Adrenal gland (tissue), 19 donors: ENCODE measurements at places on chromosomes 1 and 21. TPM values are rescaled to one million over a fixed set of nuclear protein-coding genes. Genes with fewer than 3 reads are reported as not detected.

DNA sequence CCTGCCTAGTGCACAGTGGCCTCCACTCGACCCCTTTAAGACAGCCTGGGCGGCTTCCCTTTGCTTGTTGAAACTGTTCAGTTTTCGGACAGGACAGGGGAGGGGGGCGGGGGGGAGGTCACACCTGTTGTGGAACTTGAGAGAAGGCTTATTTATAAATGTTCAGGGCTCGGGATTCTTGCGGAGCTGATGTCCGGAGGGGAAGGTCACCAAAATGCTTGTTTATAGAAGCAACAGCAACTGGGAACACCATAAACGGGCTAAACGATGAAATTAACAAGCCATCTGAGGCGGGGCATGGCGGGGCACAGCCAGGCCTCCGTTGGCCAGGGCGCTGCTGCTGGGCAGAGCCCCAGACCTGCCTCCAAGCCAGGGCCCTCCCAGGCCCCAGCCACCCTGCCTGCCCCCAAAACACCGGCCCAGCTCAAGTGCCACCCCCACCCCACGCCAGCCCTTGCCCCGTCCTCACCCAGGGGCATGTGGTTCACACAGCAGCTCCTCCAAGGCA is 59.8 kb upstream of the CASZ1 start:
- H3K36me3 ChIP-seq, result no peaks in the 10 kb centered on the region
- no peak overlapping the region for H3K4me3 ChIP-seq
- H3K27me3 ChIP-seq, result no peaks in the 10 kb centered on the region
- H3K4me1 ChIP-seq, result no peaks in the 10 kb centered on the region

DNA sequence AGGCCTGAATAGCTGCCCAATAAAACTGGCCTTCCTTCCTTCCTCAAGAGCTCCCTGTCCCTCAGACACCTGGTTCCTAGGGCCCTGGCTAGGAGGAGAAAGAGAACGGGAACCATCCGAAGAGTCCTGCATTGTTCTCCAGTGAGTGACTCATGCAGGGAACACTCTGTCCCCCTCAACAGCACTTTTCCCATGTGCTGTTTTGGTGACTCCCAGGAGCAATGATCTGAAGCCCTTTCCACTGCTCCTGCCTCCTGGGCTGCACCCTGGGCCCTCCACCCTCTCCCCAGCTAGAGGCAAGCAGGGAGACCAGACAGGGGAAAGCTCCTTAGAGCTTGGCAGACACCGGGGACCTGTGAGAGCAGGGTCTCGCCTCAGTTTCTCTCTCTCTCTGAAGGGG is 18.9 kb downstream of the TNNT2 start:
- H3K36me3 ChIP-seq, result no peaks in the 10 kb centered on the region
- no peaks in the 10 kb centered on the region for H3K4me1 ChIP-seq
- DNase-seq, result no peak
- no peak overlapping the region for H3K27ac ChIP-seq
- peaks cover 3% of the 10 kb centered on the region for H3K27me3 ChIP-seq

DNA sequence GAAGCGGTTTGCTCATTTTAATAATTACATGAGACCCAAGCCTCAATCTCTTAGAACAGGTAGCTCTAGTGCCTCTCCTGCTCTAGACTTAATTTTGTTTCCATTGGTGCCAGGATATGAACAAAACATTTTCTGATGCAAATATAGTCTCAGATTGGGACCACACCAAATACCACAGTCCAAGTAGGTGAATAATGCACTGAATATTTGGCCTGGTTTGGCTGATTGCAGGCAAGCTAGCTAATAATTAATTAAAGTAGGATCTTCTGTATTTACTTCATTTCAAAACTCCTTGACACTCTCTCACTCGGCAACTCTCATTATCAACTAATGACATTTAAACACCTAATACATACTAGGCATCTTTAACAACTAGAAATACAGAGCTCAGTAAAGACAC is 219.6 kb downstream of the LTN1 start:
- DNase-seq, result no peak
- H3K27ac ChIP-seq, result no peak overlapping the region
- no peaks in the 10 kb centered on the region for H3K36me3 ChIP-seq
- no peaks in the 10 kb centered on the region for H3K4me1 ChIP-seq

DNA sequence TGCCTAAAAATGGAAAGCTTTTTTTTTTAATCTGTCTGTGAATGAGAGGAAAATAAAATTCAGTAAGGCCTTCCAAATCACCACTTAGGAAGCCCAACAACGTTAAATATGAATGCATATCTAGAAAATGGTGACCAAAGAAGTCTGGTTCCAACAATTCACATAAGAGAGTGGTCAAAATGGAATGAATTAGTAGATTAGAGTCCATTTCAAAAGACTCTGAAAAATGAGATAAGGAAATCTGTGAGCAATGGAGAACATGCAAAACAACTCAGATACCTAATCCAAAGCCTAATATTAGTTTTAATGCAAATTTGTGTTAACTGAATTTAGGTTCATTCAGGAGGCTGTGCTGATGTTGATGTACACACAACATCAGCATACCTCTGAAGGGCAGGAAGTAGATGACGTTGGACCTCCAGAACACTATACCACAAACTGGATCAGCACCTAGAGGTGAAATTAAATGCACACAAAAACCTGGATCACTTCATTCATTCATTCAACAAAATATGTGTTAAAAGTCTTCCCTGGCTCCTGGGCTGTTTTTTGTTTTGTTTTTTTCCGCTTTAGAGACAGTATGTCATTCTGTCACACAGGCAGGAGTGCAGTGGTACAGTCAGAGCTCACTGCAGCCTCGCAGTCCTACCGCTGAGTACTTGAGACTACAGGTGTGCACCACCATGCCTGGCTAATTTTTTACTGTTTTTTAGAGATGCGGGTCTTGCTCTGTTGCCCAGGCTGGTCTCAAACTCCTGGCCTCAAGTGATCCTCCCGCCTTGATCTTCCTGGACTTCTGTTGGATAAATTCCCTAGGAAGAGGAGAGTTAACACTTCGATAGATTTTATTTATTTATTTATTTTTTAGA is 4.9 kb upstream of the BRWD1 start:
- H3K27me3 ChIP-seq, result no peaks in the 10 kb centered on the region
- H3K36me3 ChIP-seq, result no peaks in the 10 kb centered on the region
- H3K4me3 ChIP-seq, result no peak overlapping the region
- no peak for DNase-seq

DNA sequence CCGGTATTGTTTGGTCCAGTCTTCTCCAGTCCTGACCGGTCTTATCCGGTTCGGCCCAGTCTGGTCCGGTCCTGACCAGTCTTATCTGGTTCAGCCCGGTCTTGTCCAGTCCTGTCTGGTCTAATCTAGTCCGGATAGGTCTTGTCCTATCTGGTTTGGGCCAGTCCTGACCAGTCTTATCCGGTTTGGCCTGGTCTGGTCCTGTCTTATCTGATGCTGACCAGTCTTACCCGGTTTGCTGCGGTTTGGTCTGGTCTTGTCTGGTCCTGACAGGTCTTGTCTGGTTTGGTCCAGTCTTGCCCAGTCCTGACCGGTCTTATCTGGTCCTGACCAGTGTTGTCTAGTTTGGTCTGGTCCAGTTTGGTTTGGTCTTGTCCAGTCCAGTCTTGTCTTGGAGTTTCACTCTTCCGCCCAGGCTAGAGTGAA is 30.1 kb downstream of the DHX9 start:
- H3K27ac ChIP-seq, result no peak overlapping the region
- H3K27me3 ChIP-seq, result no peaks in the 10 kb centered on the region
- H3K4me1 ChIP-seq, result no peaks in the 10 kb centered on the region
- H3K4me3 ChIP-seq, result no peak overlapping the region
- H3K36me3 ChIP-seq, result peaks cover 99% of the 10 kb centered on the region

DNA sequence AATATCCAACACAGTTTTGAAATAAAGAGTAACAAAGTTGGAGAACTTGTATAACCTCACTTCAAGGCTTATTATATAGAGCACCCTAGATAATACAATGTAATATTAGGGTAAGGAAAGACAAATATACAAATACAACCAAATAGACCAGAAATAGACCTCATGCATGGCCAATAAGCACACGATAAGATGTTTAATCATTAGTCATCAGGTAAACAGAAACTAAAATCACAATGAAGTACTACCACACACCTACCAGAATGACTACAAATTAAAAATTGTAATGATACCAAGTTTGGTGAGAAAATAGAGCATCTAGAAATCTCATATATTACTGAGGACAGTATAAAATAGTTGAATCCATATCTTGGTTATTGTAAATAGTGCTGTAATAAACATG is 20.3 kb upstream of the CTTNBP2NL start:
- no peak overlapping the region for H3K4me3 ChIP-seq
- peaks cover 19% of the 10 kb centered on the region for H3K27me3 ChIP-seq
- no peaks in the 10 kb centered on the region for H3K4me1 ChIP-seq
- no peaks in the 10 kb centered on the region for H3K36me3 ChIP-seq
- H3K27ac ChIP-seq, result no peak overlapping the region
- DNase-seq, result no peak

DNA sequence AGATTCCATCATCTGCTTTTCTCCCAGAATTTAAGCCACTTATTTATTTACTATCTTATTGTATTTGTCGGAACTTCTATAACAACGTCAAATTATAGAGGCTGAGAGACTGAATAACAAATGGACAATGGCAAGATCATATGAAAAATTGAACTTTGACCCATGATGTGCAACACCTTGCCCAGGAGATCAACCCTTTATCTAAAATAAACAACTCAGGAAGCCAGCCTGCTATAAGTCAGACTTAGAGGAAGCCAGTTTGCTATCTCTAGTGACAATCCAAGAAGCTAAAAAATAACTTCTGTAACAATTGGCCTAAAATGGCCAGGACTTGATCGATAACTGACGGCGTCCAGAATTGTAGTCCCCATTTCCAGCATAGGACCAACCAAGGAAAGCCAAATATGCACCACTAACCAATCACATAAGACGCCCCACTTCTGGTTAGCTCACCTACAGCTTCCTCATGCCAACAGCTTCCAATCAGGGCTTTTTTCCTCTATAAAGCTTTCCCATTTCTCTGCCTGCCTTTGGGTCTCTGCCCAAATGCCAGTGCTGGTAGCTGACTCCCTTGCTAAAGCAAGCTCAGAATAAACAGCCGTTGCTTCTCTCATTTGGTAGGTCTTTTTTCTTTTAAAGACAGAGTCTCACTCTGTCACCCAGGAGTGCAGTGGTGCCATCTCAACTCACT is 28.5 kb downstream of the ANP32E start:
- H3K36me3 ChIP-seq, result no peaks in the 10 kb centered on the region
- no peak overlapping the region for H3K4me3 ChIP-seq
- no peak overlapping the region for H3K27ac ChIP-seq
- H3K27me3 ChIP-seq, result no peaks in the 10 kb centered on the region
- no peaks in the 10 kb centered on the region for H3K4me1 ChIP-seq
- DNase-seq, result no peak

DNA sequence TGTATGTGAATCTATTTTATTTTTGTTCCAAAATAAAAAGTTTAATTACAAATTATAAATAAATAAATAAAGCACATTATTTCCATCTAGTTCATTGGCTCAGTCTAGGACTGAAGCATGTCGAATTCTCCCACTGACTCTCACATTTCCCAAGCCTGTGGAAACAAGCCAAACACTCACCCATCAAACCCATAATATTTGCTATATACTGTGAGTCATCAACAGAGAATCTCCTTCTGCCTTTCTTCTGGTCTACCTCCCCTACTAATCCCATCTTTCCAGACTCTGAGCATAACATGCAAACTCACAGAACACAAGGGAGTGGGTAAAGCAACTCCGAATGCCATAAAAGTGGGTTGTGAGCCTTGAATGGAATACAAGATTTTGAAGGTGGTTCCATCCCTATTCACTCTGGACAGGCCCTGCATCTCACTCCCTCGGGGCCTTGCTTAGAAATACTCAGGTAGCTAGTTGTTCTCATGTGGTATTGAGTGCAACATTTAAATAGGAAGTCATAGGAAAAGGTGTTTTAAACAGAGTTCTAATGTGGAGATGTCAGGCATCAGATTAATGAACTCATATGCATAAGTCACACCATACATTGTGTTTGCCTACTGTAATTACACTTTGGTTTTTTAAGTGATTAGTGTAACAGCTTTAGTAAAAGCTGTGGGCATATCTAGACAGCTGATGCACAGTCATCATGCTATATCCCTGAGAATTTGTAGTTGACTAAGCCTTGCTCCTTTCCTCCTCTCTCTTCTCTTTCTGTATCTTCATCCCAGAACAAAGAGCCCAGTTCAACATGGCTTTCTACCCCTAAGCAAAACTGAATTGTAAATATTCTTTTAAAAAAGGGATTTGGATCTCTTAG is 47.0 kb downstream of the F5 start:
- no peaks in the 10 kb centered on the region for H3K4me1 ChIP-seq
- no peak overlapping the region for H3K27ac ChIP-seq
- no peaks in the 10 kb centered on the region for H3K36me3 ChIP-seq
- no peak for DNase-seq

DNA sequence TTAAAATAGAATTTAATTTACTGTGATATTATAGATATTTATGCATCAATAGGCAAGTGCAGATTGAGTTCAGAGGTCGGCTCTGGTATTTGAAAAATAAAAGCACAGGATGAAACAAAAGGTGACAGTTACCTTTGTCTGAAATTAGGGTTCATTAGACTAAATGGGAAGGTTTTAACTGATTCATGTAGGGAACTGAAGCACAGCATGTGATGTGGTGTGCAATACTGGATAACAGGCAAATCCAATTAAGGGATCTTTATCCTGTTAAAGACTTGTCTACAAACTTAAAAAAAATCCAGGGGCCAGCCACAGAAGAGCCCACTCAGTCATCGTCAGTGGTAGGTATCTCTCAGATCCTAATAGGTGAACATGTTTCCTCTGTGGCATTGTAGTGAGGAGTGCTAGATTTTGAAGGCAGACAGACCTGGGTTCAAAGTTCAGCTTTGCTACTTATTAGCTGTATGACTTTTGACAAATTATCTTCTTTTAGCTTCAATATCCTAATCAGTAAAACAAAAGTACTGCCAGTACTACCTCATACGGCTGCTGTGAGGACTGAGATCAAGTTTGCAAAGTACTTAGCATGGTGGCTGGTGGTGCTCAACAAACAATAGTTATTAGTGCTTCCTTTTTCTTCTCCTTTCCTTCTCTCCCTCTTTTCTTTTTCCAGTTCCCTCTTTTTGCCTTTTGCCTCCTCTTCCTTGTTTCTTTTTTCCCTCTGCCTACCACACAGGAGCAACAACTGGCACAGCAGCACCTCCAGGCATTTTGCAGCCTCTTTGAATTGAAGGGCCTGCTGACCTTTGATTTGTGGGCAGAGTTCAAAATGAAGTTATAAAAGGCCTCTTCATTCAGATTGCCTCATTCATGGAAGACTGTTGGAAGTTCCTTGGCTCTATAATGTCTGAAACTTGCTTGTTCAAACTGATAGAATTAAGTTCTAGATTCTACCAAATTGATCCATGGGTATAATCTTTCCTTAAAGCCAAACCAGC is 44.9 kb upstream of the FOXD3 start:
- H3K4me3 ChIP-seq, result no peak overlapping the region
- H3K27ac ChIP-seq, result no peak overlapping the region
- no peaks in the 10 kb centered on the region for H3K4me1 ChIP-seq
- no peaks in the 10 kb centered on the region for H3K36me3 ChIP-seq
- peaks cover 16% of the 10 kb centered on the region for H3K27me3 ChIP-seq

Gene KLHDC9
- 5.5 TPM for polyA plus RNA-seq

Gene DRAM2
- 21.2 TPM for polyA plus RNA-seq

Gene IVL
- 0.16 TPM for polyA plus RNA-seq

Gene SAMD11
- polyA plus RNA-seq, result 2.5 TPM

Gene ASTN1
- polyA plus RNA-seq, result 7.7 TPM
